ENCODE measurements at places on chromosomes 1 and 21.

- no peak for DNase-seq
Observed at GRCh38 chr1:6911021-6911941, 126.0 kb downstream of the CAMTA1 start.

GRCh38 chr1:208879022-208879421 lies 634.8 kb upstream of the PLXNA2 start:
- DNase-seq, result no peak

GRCh38 chr1:19273106-19273843 lies 15.3 kb downstream of the AKR7A3 start:
- no peak for DNase-seq

- DNase-seq, result no peak
Observed at GRCh38 chr1:243756529-243756928, 93.5 kb downstream of the AKT3 start.

- DNase-seq, result no peak
Observed at GRCh38 chr1:9996624-9997582, at the start of gene RBP7. TSS of gene RBP7 (plus strand) at chr1:9997228. CDS start at chr1:9997259, 31 bp downstream.

DNA sequence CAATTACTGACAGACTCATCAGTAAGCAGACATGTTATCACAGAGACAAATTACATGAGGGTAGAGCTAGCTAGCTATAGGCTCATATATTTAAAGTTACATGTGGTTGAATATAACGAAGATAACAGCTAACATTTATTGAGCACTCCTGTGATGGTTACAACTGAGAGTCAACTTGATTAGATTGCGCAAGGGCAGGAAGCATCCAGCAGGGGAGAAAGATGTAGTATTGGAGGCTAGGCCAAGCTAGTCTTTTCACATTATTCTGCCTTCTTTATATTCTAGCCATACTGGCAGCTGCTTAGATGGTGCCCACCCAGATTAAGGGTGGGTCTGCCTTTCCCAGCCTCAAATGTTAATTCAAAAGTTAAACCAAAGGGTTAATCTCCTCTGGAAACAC lies 37.1 kb downstream of the PIGK start:
- no peak for DNase-seq

DNA sequence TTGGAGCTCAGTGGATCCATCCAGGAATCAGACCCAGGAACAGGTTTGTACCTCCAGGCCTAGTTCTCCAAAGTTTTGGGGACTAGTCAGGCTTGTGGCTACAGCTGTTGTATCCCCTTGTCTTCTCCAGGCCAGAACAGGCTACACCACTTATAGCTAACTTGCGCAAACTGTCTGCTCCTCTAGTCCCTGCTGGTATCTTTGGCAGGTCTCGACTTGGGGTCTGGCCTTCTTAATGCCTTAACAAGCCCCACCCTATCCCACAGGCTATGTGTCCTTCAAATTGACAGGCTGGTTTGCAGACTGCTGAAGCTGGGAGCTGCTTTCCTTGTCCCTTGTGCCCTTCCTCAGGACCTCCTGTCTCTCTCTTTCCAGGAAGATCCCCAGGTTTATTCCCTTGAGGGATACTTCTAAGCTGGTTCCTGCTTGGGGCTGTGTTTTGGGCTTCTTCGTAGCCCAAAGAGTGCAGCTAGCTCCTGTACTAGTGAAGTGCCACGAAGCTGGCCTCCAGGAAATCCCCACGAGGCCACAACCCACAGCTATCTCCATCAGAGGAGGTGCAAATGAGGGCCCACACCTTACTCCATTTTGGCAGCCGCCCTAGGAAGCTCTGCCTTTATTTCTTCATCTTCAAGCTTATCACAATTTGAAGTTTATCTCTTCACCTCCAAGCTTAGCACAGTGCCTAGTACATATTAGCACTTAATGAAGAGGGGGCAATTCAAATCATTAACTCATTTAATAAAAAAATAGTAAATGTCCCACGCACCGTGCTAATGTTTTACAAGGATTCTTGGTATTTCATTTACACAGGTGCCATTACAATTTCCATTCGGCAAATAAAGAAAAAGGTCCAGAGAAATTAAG lies 683 bp upstream of the DMAP1 start:
- peak; percentile 21 for DNase-seq

- DNase-seq, result no peak
Observed at GRCh38 chr1:25715888-25716287, 84.1 kb upstream of the SELENON start.

DNA sequence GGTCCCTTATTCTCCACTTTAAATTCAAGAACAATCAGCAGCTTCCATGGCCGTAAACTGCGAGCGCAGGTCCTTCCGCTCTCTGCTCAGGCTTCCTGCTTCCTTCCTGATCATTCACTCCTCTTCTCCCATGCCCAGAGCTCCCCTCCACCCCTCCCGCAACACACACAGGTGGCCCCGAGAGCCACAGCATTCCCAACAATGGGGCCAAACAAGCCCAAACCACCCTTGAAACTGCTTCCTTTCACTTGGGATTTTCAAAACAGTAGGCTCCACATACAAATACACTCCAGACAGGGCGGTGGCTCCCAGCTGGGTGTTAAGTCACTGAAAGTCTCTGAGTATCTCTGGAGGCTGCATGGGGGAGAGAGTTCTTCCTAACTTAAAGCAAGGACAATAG lies 11.4 kb downstream of the FAM89A start:
- DNase-seq, result no peak

DNA sequence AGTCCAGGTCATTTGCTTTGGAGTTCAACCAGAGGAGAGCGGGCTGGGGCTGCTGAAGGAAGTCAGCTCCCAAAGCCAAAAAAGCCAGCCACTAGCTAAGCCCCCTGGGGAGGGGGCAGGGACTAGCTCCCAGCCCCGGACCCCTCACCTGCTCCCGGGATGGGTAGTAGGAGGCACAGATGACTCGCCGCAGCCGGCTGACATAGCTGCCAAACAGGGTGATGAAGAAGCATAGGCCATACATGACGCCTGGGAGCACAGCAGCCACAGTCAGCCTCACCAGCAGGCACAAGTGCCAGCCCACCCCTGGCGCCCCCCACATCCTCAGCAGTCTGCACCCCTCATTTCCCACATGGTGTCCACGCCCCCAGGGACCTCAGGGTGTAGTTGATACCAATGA lies 7.4 kb downstream of the DCST2 start:
- DNase-seq, result no peak

GRCh38 chr1:36650200-36651065 lies 167.7 kb upstream of the CSF3R start:
- peak; percentile 17 for DNase-seq

GRCh38 chr1:218165701-218166114 lies 119.4 kb upstream of the RRP15 start:
- DNase-seq, result no peak

GRCh38 chr1:210441028-210441427 lies 112.3 kb downstream of the HHAT start:
- no peak for DNase-seq

- no peak for DNase-seq
Observed at GRCh38 chr21:14677013-14677412, 130.9 kb upstream of the SAMSN1 start.

DNA sequence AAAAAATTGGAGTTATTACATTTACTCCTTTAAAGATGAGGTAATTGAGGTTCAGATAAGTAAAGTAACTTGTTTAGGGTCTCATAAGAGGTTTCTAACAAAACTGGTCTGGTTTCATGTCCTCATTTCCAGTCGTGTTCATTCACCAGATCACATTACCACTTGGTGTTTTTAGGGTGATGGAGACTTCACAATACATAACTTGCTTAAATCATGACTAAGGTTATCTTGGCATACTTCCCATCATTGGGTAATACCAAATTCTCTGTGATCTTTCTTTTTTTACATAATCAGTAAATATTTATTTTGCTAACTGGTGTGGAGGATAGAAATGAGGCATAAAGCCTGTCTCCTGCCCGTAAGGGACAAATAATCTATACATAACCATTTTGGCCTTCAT lies 31.6 kb upstream of the RPTN start:
- DNase-seq, result no peak

- no peak for DNase-seq
Observed at GRCh38 chr1:226960944-226961765, 21.1 kb downstream of the COQ8A start.

DNA sequence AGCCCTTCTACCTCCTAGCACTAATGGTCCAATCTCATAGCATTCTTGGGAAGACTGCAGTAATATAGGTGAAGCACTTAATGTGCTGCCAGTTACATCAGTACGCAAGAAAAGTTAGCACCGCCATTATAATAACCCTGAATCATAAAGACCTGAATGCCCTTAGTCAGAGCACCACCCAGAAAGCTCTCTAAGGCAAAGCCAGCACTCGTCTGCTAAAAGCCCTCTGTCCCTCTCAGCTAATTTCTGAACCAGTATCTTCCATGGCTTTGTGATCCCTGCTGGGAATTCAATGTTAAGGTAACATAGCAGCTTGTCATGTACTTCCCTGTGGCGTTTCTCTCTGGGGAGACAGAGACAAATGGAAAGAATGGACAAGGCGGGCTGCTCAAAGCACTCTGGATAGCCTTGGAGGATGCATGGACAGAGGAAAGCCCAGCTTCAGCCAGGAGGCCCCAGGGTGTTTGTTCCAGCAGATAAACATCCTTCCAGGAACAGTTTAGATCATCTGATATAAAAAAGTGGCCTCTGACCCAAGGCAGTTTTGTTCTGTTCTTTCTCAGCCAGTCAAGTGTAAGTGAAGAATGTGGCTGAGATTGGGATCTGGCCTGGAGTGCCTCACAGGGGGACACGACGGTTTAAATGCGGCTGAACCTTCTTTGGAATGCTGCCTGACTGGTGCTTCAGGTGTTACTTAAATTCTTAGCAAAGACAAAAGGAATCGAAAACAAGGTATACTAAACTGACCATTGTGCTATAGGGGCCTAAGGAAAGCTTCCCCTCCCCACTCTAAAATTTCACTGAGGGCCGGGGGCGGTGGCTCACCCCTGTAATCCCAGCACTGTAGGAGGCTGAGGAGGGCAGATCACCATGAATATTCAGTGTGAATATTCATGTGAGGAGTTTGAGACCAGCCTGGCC lies 58.1 kb upstream of the VTCN1 start:
- DNase-seq, result no peak

Measured in effector memory CD4-positive, alpha-beta T cell (primary cell).